ENCODE measurements at places on chromosomes 1 and 21.

GRCh38 chr1:117589544-117589943 lies 16.3 kb upstream of the TENT5C start:
- DNase-seq, result no peak

GRCh38 chr1:55179177-55179835 lies 35.9 kb downstream of the USP24 start:
- DNase-seq, result no peak

GRCh38 chr21:44349416-44349846 lies 4.0 kb upstream of the TRPM2 start:
- DNase-seq, result no peak

DNA sequence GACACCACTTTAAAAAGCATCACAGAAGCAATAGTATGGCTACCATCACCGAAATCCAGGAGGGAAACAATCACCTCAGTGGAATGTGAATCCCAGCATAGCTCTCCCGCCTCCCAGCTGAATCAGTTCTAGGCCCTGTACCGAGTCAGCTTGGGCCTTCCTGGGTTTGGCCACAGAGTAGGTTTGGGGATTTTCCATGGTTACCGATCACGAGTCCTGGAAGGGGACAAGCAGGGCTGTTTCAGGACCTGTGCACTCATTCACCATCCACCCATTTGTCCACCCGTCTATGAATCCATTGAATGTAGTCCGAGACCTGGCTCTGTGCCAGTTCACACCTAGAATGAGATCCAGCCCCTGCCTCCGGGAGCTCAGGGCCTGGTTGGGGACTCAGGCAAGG lies 94.2 kb downstream of the ARHGEF10L start:
- no peak for DNase-seq

GRCh38 chr1:36987276-36987675 lies 47.0 kb downstream of the GRIK3 start:
- DNase-seq, result no peak

DNA sequence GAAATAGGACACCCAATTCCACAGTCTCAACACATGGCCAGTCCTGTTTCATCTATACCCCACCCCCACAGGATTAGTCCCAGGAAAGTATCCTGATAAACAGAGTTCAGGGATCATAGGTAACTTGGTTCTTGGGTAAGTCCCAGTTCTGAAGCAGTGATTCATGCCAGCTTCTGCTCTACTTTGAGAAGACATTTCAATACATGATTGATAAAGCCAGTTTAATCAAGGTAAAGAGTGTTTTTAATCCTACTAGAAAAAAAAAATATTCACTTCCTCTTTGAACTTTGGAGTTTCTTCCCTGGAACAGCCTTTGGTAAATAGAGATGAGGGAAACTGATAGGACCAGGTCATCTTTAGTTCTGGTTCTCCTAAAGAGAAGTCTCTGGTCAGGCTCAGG lies 142.4 kb downstream of the TLR5 start:
- DNase-seq, result no peak

DNA sequence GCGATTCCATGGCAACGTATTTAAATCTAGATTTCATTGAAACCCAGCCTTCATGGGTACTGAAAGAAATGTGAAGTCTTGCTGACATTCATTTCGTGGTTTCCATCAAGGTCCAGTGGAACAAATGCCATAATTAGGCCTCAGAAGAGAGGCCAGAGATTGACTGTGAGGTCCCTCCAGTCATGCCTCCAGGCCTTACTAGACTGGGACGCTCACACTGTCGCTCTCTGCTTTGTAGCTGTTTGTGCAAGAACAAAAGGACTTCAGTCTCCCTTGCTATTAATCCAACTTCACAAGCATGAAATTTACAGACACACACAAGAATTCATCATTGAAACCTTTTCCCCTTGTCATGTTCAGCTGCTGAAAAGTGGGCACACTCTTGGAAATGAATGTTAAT lies 180.4 kb upstream of the FOXD3 start:
- no peak for DNase-seq

DNA sequence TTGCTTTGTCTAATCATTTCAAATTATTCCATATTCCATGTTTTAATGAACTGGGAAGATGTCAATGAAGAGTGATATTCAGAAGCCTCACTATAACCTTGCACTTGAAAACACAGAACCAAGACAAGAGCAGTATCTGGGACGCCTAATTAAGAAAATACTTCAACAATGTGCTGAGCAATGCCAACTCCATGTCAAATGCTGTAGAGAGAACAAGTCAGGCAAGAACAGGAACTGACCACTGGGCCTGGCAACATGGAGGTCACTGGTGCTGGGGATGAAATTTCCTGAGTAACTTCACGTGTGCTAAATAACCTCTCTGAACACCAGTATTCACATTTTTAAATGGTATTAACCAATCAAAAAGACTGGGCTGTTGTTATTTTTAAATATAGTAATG lies 22.8 kb downstream of the HEATR1 start:
- no peak for DNase-seq

GRCh38 chr21:35333831-35334618 lies 284.9 kb upstream of the RUNX1 start:
- no peak for DNase-seq

DNA sequence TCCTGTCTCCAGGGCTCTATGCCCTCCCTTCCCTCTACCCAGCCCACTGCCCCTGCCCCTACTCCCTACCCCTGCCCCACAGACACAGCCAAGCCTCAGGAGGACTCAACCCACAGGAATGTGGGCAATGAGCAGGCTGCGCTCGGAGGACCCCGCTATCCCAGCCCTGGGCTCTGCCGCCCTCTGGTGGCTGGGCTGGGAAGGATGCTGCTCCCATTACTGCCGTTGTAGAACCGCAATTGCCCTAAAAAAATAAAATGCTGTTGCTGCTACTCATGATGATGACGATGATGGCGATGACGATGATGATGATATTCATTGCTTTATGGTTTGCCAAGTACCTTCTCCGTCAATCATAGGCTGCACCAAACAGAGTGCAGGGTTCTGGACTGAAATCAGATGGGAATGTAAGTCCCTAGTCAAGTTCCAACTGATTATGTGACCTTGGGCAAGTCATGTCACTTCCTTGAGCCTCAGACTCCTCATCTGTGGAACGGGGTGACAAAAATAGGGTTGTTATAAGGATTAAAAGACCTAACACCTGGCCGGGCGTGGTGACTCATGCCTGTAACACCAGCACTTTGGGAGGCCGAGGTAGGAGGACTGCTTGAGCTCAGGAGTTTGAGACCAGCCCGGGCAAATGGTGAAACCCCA lies 24.6 kb downstream of the ARHGEF19 start:
- DNase-seq, result peak; percentile 86

DNA sequence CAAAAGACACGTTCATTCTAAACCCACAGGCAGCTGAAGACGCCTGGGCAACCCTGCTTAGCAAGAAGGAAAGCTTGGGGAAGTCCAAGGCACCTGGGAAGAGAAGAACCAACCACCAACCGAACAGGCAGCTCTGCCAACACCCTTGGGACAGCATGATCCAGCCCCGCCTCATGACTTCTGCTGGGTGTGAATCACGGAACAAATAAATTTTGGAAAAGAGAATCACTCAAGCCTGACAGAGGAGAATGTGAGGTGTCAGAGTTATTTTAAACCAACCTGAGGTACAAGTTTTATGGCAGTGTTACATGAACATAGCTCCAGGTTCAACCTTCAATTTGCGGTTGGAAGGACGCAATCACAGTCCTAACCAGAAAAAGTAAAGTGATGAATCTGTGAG lies 10.0 kb upstream of the PADI4 start:
- DNase-seq, result no peak

Data from stimulated activated naive CD8-positive, alpha-beta T cell treated with anti-CD3 and anti-CD28 coated beads, Interleukin-15, Interleukin-2, amounts not matched to agents 100 U/mL and 50 U/mL, for 24 hours (primary cell).